Naive thymus-derived CD8-positive, alpha-beta T cell (primary cell): ENCODE measurements at places on chromosomes 7 and 10. TPM values are rescaled to one million over a fixed set of nuclear protein-coding genes. Genes with fewer than 3 reads are reported as not detected.

DNA sequence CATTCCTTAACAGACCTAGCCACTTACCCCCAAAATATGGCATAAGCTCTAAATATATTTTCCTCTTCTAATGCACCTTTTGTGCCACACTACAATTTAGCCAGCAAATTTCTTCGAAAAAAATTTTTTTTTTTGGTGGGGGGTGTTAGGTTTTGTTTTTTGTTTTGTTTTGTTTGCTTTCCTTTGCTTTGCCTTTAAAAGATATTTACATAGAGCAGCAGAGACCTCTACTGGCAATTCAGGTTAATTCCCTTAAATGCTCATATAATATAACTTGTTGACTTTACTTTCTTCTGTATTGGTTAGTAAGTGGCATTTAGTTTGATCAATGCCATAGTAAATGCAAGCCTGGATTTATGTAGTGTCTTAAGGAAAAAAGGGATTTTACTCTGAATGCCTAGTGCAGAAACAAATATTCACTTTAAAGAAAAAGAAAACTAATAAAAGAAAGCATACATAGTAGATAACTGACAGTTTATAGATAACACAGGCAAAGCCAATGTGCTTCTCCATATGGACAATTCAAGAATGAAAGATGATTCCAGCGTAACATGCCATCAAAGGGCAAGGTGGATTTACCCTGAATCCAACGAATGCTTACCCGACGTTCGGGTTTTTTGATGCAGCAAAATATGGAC is 1250.6 kb downstream of the GATA3 start:
- DNase-seq, result no peak

DNA sequence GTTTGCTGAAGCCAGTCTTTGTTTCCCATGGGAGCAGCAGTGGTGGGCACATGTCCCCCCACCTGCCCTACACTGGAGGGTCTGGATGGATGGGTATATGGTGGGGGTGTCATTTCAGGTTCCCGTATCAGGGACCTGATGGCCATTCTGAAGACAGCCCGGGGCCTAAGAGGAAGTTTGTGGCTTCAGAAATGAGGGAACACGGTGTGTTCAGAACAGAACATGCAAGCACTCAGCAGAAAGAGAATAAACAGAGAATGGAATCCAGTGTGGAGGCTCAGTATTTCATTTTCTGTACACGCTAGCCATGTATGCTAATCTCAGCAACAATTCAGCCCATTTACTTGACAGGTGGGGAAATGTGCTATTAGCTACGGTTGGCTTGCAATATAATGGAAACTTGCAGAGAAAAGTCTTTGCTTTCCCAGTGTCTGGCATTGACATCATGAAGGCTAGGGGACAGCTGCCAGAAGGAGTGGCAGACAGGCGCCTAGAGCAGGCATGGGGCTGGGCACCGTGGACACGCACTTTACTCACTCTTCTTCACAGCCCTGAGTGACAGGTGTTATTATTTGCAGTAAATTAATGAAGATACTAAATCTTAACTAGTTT is 98.6 kb downstream of the ELMO1 start:
- DNase-seq, result no peak

RTKN2 gene
- 0.28 TPM for polyA plus RNA-seq

PRKAR2B gene
- polyA plus RNA-seq, result 0.66 TPM

GRCh38 chr7:47432671-47433563 is 149.0 kb downstream of the TNS3 start:
- DNase-seq, result no peak

DNA sequence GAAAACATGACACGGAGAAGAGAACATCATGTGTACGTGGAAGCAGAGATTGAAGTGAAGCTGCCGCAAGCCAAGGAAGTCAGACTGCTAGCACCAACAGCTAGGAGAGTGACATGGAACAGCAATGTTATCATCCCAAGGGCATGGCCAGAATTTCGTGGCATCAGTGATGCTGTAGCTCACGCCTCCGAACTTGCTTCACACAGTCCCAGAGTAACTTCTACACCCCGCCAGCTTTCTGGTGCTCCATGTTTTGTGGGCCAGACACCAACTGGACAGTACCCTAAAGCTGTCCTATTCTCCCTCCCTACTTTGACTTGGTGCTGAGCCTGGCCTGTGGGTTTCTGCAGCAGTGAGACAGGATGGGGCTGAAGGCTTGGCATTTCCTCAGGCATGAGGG is 33.0 kb upstream of the EMX2 start:
- DNase-seq, result no peak

TAS2R4 gene
- polyA plus RNA-seq, result 0.06 TPM

DNA sequence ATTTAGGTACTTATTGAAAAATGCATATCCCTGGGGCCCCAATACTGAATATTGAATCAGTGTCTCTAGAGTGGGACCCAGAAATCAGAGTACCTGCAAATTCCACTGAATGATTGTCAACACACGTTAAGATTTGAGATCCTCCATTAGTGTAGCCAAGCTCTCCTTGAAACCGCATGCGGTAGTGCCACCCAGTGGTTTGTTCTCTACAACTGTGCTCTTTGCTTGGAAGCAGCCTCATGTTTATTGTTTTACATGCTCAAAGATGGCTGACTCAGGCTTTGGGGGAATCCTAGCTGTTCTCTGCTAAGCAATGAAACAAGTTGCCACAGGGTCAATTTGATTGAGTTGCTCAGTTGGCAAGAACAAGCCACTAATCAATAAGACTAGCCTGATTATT is 340.2 kb upstream of the CELF2 start:
- no peak for DNase-seq

GRCh38 chr10:1186683-1186990 is 130.5 kb downstream of the WDR37 start:
- DNase-seq, result no peak

THAP5 gene
- 13.3 TPM for polyA plus RNA-seq

GRCh38 chr7:482521-483083 is 37.0 kb downstream of the PDGFA start:
- DNase-seq, result no peak

DNA sequence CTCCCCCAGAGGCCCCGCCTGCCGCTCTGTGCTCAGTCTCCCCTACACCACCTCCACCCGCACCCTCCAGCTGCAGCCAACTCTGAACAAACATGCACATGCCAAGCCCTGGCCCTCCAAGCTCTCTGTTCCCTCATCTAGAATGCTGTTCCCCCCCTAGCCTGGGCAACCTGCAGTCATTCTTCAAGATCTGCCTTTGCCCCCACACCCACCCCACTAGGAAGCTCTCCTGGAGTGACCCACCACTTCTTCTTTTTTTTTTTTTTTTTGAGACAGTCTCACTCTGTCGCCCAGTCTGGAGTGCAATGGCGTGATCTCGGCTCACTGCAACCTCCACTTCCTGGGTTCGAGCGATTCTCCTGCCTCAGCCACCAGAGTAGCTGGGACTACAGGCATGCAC is 13.7 kb downstream of the MYL10 start:
- no peak for DNase-seq

GRCh38 chr7:37853468-37853867 is 5.1 kb downstream of the NME8 start:
- no peak for DNase-seq

KCND2 gene
- not detected for polyA plus RNA-seq

SPDYE16 gene
- not detected for polyA plus RNA-seq

TSPAN12 gene
- not detected for polyA plus RNA-seq

- DNase-seq, result no peak
Measured at GRCh38 chr7:45391618-45392451, 182.3 kb upstream of the ADCY1 start.

- DNase-seq, result no peak
Measured at GRCh38 chr10:63618552-63618951, 97.4 kb downstream of the REEP3 start.

GRCh38 chr7:12540850-12541249 is 29.7 kb upstream of the SCIN start:
- no peak for DNase-seq

DNA sequence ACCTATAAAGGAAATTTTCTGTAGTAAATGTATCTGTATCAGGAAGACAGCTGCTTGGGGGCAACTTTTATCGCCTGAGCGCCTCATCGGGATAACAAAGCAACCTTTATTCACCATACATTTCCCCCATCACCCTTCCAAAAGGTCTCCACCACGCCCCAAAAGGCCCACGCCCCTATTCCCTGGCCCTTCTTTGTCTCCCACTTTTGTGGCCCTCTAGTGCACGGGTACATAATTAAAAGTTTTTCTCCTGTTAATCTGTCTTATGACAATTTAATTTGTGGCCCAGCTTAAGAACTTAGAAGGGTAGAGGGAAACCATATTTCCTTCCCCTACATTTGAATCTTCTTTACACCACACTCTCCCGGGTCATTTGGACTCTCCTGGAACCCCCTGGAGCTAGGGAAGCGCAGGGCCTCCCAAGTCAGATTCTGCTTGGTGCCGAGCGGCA is 625 bp downstream of the RP9 start:
- DNase-seq, result no peak

DNA sequence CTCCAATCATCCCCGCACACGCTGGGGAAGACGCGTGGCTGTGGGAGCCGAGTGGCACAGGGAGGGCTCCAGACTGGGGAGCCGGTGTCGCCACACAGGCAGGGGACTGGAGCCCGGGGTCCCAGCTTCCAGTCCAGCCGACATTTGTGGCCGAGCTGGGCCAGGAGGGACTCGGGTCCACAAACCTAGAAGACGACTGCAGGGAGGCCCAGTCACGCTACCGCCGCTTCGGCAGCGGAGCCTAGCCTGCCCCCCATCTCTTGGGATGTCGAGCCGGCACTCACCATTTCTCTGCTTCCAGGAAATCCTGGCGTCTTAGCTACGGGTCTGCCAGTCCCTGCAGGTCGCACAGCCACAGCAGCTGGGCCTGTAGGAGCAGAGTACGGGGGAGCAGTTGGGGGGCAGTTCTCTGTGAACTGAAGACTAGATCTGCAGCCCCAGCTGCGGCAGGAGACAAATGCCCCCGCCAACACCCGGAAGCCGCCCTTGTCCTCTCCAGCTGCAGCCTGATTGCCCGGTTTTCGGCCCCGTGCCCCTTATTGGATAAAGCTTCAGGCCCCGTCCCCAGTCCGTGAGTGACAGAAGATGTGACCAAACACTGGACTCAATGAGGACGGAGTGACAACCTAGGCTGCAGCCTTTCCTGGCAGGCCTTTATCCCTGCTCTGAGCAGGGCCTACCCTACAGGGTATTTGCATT is 270.7 kb downstream of the ZNF33B start:
- DNase-seq, result peak; percentile 1

- no peak for DNase-seq
Measured at GRCh38 chr7:94414481-94414880, 19.8 kb downstream of the COL1A2 start.

DNA sequence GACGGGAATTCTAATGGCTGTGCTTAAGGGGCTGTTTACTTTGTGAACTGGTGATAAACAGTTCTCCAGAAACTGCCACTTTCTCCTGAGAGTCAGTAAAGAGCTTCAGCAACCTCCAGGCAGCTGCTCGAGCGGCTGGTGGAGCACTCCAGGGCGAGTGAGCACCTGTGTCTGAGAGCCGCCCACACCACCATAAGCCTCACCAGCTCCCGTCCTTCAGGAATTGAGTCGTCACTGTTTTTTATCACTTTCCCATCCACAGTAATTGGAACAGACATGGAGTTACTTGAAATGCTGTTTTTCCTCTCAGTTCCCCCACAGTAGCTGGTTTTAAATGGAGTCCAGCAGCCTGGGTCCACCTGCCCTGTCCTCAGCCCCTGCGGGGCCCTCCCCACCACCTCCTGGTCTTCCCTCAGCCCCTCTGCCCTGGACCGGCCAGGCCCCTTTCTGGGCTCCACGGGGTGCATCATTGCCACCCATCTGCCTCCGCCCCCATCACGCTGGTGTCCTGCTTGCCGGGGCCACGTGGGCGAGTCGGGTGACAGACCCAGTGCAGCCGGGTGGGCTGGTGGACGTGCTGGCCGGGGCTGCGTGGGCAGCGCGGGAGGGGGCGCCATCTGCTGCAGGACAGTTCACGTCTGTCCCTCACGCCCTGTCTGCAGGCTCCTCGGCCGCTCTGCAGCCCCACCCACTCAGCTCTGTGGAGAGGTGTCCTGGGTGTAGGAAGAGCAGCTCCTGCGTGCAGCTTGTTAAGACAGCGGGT is 56.0 kb downstream of the NKX6-2 start:
- no peak for DNase-seq

ASZ1 gene
- polyA plus RNA-seq, result not detected

DNA sequence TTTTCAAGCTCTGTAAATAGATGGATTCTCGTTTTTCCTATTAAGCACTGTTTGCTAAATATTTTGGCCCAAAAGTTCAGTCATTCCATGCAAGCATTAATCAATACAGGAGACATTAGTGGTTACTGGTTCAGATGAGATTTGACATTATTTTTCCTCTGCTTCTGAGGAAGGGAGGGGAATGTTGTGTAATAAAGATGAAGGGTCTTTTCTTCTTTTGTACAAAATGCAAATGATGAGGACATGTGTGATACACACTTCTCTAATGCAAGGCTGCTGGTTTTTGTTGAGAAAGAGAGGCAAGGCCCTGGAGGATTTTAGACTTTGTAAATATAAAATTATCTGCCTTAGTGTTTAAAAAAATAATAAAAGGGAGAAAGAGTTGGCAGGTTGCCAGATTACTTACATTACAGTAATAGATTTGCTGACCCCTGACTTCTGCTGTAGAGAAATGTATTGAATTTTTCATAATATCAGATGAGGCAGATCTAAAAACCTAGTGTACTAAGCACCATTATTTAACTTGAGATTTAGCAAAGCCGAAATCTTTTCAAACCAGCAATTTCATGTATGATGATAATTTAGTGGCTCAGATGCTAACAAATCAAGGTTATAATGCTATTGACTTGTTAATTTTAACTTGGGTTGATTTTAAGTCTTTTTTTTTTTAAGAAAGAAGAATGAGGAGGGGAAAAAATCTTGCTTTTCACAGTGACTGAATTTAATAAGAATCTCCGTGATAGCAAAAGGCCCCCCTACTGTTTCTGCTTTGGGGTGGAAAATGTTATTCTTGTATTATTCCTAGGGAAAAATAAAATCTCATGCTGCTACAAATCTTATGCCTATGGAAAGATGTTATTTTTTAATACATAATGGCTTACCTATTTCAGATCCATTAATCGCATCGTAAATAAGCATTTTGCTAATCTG is 180.1 kb downstream of the ARID5B start:
- no peak for DNase-seq

DNA sequence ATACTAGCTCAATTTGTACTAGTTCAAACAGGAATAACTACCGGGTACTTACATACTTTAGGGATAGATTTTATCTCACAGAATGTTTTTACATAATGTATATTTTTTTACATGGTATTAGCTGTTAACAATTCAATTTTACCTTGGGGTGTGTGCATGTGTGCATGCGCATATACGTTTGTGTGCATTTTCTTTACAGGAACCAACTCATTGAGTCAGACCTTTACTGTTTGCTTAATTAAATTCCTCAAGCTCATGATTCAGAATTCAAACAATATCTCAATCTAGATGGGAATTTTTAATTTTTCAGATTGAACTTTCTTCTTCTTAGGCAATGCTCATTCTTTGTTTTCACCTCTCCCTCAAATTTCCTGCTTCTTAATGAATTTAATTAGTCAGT is 24.7 kb upstream of the WASL start:
- no peak for DNase-seq

HOXA5 gene
- not detected for polyA plus RNA-seq

ANKRD1 gene
- polyA plus RNA-seq, result not detected

DNA sequence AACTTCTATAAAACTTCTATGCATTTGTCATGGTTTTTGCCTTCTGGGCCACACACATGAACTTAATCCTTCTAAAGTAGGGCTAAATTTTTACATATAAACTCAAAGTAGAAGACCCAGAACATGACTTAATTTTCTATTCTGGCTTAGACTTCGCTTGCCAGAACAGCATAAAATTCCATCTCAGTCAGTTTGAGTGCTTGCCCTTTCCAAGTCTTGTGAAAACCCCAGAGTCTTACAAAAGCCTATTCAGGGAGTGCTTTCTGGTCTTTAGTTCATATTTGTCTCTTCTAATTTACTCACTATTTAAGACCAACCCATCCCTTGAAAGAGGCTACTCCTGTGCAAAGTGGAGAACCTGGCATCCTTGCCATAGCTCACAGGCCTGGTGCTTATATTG is 201.6 kb upstream of the MEOX2 start:
- DNase-seq, result no peak

SYNPO2L gene
- not detected for polyA plus RNA-seq
